Activated T-helper 1 cell treated with Interleukin-2 at 50 U/mL for 16 hours (primary cell): ENCODE measurements at places on chromosomes 7 and 10.
A peak's percentile ranks its signal among the peaks of the same experiment; 100 is the strongest.

DNA sequence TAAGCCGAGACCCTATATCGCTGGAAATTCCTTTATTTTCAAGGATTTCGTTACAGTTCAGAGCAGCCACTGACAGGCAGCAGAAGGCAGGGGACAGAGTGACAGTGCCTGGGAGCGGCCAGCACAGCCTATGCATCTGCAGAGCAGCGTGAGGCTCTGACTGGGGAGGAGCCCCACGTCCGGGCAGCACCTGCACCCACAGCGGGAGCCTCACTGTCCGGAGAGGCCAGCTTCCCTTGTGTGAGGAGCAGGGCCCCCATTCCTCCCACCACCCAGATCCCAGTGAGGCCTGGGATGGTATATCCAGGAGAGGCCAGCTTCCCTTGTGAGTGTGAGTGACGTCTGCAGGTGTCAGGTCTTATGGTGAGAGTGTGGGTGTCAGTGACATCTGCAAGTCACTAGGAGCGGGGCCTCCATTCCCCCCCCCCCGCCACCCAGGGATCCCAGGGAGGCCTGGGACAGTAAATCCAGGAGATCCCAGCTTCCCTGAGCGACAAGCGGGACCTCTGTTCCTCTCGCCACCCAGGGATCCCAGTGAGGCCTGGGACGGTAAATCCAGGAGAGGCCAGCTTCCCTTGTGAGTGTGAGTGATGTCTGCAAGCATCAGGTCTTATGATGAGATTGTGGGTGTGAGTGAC is 259.1 kb downstream of the PTPRN2 start:
- DNase-seq: no peak

GRCh38 chr10:101000127-101000914 is 713 bp downstream of the LZTS2 start:
- DNase-seq: no peak

DNA sequence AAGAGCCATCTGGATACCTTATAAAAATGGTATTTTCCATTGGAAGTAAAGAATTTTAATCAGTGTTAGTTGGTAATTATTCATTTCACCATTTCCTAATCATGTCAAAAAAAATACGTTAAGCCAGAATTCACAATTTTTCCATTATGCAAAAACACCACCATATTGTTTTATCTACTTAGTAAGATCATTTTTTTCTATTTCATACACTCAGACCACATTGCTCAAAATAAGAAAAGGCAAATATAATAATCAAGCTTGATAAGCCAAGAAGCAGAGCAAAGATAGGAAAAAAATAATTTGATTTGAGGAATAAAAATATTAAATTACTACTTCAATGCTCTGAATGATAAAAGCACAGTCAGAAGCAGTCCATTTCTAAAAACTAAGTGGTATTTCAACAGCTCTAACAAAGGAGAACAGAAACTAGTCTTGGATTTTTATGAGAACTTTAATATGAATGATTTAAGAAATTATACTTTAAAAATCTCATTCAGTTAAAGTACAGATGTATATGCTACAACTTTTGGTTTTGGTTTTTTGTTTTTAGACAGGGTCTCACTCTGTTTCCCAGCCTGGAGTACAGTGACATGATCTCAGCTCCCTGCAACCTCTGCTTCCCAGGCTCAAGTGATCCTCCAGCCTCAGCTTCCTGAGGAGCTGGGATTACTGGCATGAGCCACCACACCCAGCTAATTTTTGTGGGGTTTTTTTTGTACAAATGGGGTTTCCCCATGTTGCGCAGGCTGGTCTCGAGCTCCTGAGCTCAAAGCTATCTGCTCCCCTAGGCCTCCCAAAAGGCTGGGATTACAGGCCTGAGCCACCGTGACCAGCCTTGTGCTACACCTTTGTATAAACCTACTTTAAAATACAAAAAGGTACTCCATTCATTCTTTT is 46.6 kb downstream of the LRRN3 start:
- no peak for DNase-seq

DNA sequence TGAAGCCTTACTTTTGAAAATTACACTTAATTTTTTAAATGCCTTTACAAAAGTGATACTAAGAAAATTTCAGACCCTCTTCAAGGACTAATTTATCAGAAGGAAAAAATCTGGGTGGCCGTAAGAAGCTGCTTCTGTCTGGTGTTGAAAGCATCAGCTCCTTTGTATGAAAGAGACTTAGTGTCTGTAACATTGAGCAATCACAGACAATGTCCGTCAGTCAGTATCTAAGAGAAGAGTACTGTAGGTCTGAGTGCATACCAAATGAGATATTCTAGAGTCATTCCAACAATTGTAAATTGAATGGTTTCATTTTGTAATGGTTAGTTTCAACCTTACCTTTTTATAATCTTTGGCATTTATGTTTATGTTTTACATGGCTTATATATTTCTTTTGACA is 11.1 kb upstream of the MDFIC start:
- DNase-seq: no peak

- DNase-seq: no peak
Measured at GRCh38 chr10:3484306-3485056, 300.5 kb downstream of the KLF6 start.

- no peak for DNase-seq
Measured at GRCh38 chr7:6269527-6269926, 2.9 kb downstream of the CYTH3 start.

DNA sequence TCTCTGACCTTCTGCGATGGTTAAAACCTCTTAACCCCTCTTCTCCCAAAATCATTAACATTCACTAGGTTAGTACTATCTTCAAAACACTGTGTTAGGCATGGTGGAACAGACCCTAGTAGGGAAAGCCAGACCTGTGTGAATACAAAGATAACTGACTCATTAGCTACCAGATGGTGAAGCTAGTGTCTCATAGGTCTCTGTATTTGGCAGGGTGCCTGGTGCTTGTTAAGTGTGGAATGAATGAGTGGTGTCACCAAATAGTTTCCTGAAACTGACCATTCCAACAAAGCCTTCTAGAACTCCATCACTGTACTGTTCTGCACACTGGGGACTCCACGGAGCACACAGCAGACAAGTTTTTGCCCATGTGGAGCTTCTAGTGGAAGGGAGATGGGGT is 27.7 kb upstream of the TM9SF3 start:
- DNase-seq: no peak

- DNase-seq: no peak
Measured at GRCh38 chr7:128945668-128946366, 8.1 kb downstream of the IRF5 start.

DNA sequence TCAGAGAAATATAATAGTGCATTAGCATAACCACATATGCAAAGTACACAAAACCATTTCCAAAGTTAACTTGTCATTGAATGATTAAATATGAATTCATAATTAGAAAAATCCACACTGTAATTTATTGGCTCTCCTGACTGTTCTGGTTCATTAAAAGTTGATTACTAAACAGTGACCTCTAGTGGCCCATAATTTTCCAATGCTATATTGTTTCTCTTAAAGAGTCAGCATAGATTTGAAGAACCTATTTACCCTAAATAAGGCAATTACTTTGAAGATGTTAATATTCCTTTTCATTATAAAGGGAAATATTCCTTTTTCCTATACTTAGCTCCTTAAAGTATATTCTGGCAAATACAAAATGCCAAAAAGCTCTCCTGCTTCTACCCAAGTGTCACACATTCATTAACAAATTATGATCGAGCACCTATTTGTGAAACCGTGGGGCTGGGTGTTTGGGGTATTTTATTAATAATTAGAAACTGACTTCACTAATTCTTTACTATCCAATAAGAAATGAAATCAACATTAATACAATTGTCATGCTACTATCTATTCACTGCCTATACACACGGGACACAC is 86.2 kb downstream of the HIBADH start:
- DNase-seq: no peak

DNA sequence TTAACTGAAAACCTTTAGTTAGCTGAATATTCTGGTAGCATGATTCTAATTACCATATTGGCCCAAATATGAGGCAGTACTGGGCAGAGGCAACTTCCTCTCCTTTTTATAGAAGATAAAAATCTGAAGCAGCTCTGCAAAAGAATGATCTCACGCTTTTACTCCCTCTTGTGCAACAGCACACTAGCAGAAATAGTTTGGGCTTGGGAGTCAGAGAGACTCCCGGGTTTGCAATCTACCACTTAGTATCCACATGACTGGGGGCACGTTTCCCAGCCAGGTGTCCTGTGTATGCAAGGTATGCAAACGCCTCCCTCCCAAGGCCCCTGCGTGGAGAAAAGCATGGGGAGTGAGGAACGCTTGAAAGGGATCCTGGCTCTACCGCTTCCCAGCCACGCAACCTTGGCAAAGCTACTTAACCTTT is 47.2 kb upstream of the RHEB start:
- no peak for DNase-seq

- DNase-seq: no peak
Measured at GRCh38 chr10:53314876-53315275, 542.3 kb upstream of the MBL2 start.

GRCh38 chr10:97669571-97669970 is 17.5 kb downstream of the AVPI1 start:
- no peak for DNase-seq

- DNase-seq: no peak
Measured at GRCh38 chr7:141344153-141344935, 206.9 kb upstream of the AGK start.

- no peak for DNase-seq
Measured at GRCh38 chr10:117362313-117362712, 12.9 kb downstream of the PDZD8 start.

GRCh38 chr7:45663167-45663921 is 89.2 kb downstream of the ADCY1 start:
- no peak for DNase-seq

- no peak for DNase-seq
Measured at GRCh38 chr7:95389516-95389915, 6.7 kb downstream of the PON3 start.

- DNase-seq: no peak
Measured at GRCh38 chr10:12689893-12690292, 311.6 kb downstream of the CCDC3 start.

GRCh38 chr7:159078193-159078910 is 66.3 kb downstream of the VIPR2 start:
- DNase-seq: no peak

- no peak for DNase-seq
Measured at GRCh38 chr7:135161669-135162068, 8.8 kb downstream of the CYREN start.

DNA sequence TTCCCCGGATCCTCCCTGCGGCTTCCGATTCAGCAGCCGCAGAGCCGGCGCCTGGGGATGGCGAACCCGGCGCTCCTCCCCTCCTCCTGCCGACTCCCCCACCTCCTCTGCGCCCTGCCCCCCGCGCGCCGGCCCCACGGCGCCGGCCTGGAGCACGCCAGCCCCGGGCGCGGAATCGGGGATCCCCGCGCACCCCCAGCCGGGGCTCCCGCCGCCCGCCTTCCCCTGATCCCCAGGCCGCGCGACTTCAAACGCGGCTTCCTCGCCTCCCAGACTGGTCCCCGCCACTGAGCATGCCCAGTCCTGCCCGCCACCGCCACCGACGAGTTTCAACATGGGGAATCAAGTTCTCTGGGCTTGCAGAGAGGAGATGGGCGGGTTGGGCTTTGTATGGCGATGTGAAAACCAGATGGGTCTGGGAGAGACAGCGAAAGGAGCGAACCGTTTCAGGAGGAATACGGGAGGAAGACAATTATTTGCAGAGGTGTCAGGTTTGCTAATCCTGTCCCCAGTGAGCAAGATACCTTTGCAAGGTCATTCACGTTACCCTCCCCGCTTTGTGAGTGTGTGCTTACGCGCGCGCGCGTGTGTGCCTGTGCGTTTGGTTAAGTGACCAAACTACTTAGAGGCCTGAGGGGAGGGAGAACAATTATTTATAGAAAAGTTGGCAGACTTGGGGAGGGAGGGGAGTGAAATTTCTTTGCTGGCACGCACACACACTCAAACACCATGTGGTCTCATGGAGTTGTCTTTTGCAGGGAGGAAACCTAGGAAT is at the start of gene PANK1:
Gene PANK1 (minus strand): TSS at position 276 of the 775 bp plus-strand sequence. CDS start 351 bp downstream, outside the sequence.
- peak; percentile 47 for DNase-seq

DNA sequence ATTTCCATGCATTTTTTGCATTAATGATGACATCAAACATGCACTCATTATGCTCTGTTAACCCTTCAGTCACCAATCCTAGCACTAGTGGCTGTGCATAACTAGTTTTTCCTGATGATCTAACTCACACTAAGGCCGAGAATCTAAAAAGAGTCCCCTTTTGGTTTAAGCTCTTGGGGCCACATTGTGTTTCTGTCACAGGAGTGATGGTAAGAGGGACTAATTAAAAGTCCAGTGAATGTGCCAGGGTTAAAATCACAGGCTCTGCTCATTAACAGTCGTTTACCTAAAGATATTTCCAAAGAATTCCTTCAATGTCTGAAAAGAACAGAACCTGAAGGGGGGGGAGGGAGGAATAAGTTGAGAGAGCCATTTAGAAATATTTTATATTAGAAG is 359.0 kb upstream of the ANKRD30A start:
- no peak for DNase-seq

DNA sequence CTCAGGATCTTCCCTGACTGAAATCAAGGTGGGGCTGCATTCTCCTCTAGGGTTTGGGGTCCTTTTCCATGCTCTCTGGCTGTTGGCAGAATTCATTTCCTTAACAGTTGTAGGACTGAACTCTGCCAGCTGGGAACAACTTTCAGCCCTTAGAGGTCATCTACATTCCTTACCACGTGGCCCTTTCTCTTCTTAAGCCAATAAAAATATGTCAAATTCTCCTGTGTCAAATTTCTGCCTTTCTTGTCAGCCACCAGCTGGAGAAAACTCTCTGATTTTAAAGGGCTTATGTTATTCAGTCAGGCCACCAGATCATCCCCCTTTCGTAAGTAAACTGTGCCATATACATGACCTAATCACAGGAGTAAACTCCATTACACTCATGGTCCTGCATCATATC is 95.3 kb upstream of the IL6 start:
- no peak for DNase-seq

DNA sequence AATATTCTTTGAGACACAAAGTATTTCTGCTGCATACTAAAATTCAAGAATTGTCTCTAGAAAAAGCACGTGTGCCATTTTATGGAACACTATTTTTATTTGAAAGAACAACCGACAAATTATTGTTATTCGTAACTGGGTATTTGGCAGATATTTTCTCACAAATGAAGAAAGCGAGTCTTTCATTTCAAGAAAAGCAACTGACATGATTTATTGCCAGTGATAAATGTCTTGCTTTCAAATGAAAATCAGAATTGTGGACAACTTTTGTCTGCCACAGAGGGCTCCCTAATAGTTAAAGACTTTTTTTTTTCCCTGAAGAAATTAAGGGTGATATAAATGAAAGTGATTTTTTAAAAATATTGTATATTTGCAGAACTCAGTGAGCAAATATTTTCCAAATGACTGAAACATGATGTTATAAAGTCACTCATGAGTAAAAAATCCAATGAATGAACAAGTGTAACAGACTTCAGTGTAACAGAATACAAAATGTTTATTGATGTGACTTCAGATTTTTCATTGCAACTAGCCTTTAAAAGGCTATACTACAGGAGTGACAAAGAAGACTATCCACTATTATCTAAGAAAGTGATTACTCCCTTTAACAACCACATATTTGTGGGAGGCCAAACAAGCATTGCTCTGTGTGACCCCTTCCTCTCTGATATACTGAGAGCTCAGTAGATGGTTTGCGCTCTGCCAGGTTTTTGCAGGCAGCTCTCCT is 49.0 kb upstream of the SEMA3E start:
- DNase-seq: no peak
